Colonic mucosa (tissue), 4 donors: ENCODE measurements at places on chromosomes 7 and 10.
A peak's percentile ranks its signal among the peaks of the same experiment; 100 is the strongest.

DNA sequence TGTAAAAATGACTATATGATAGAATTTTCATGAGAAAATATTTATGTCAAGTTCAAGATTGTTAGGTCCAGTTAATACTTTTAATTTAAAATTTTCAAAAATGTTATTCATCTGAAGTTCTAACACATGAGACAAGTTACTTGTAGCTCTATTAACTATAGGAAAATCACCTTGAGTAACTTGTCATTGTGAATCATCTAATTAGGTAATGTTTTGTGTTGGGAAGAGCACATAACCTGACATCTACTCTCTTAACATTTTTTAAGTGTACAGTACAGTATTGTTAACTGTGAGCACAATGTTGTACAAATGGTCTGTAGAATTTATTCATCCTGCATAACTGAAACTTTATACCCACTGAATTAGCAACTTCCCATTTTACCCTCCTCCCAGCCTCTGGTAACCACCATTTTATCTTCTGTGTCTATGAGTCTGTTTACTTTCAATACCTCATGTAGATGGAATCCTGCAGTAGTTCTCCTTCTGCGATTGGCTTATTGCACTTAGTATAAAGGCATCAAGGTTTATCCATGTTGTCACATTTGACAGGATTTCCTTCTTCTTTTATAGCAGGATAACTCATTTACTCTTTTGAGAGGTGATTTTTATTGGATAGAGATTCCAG lies 54.6 kb downstream of the ARL4A start:
- DNase-seq = no peak

GRCh38 chr10:50997461-50997860 lies 76.8 kb upstream of the PRKG1 start:
- DNase-seq = no peak

DNA sequence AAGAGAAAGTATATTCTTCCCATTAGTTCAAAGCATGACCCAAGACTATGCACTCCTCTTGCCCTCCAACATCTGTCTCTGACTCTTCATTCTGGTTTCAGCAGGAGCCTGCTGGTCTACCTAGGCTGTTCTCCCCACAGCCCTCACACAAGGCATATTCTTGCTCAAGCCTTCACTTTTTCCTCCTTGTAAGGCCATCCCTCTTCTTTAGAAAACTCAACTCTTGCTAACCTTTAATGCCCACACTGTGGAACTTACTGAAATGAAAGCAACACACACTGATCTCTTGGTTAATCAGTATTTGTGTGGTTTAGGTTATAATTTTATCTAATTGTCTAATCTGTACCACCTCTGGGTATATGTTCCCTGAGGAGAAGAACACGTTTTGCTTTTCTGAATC lies 75.8 kb downstream of the PRKCQ start:
- DNase-seq = no peak

GRCh38 chr10:74293686-74294371 lies 142.8 kb downstream of the ADK start:
- DNase-seq = no peak

GRCh38 chr7:106288263-106288662 lies 3.5 kb upstream of the NAMPT start:
- DNase-seq = no peak

GRCh38 chr10:89942217-89942616 lies 240.8 kb downstream of the KIF20B start:
- no peak for DNase-seq

DNA sequence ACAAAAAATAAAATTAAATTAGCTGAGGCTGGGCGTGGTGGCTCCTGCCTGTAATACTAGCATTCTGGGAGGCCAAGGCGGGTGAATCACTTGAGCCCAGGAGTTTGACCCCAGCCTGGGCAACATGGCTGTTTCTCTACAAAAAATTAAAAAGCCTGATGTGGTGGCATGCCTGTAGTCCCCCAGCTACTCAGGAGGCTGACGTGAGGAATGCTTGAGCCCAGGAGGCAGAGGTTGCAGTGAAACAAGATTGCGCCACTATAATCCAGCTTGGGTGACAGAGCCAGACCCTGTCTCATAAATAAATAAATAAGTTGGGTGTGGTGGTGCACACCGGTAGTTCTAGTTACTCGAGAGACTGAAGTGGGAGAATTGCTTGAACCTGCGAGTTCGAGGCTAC lies 65.1 kb downstream of the GNA12 start:
- DNase-seq = no peak

GRCh38 chr7:133547981-133548380 lies 295.1 kb downstream of the EXOC4 start:
- DNase-seq = no peak

DNA sequence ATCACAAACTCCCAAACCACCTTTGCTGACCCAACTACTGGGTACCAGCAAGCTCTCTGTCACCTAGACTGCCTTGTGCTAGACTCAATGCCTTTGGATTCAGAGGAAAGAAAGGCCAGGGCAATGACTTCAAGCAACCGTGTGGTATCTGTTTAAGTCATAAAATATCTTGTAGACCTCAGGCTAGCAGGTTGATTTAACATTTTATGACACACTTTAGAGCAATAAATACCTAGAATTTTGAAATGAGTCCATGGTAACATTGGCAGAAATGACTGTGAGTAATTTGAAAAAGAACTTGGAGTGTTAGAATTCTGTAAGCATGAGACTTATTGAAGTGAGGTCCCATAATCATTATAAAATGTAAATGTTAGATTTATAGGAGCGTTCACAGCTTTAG lies 87.2 kb downstream of the TWIST1 start:
- no peak for DNase-seq

- DNase-seq = no peak
Observed at GRCh38 chr10:74977072-74977471, 134.4 kb upstream of the SAMD8 start.

GRCh38 chr10:89363729-89364442 lies 14.0 kb upstream of the IFIT1B start:
- no peak for DNase-seq

GRCh38 chr7:636396-636795 lies 90.1 kb upstream of the DNAAF5 start:
- DNase-seq = no peak

DNA sequence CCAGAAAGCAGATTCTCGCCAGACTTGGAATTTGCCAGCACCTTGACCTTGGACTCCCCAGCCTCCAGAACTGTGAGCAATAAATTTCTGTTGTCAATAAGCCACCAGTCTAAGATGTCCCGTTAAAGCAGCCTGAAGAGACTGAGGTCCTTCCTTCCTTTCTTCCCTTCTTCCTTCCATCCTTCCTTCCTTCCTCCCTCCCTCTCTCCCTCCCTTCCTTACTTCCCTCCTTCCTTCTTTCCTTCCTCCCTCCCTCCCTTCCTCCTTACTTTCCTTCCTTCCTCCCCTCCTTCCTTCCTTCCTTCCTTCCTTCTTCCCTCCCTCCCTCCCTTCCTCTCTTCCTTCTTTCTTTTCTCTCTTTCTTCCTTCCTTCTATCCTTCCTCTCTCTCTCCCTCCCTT lies 66.4 kb downstream of the NPTX2 start:
- DNase-seq = no peak

DNA sequence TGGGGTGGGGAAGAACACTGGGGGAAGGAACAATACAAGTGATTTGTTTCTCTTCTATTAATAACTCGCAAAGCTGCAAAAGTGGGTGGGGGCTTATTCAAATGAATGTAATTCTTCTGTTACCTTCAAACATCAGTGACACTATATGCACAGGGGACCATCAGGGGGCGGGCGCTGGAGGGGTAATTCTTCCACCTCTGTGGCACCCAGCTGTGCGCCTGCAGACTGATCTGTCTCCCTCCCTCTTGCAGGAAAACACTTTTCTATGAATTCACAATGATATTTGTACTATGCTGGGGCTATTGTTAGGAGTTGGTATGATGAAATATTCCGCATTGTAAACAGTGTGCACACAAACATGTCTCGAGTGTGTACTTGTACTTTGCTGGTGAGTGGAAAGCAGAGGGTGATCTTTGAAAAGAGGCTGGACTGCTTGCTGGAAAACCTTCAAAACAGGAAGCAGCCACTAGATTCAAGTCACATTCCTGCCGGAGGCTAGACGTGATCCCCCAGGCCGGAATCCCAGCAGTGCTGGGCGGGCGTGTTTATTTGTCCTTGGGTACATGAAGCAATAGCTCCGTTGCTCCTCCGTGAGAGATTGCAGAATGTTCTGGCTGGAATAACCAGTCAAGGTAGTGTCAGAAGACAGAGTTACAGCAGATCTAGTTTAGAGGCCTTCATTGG lies 15.8 kb upstream of the BNIP3 start:
- DNase-seq = peak; percentile 47

- no peak for DNase-seq
Observed at GRCh38 chr10:11446133-11446532, 165.3 kb downstream of the USP6NL start.

- DNase-seq = no peak
Observed at GRCh38 chr7:158588878-158589442, 1.3 kb upstream of the PTPRN2 start.

- DNase-seq = no peak
Observed at GRCh38 chr10:61763778-61764177, 101.0 kb downstream of the CABCOCO1 start.
